ENCODE measurements at places on chromosomes 13 and 19.

GRCh38 chr13:64052521-64052920 lies 2636.9 kb upstream of the PCDH20 start:
- no peak for DNase-seq

GRCh38 chr13:49615836-49616675 lies 12.3 kb upstream of the ARL11 start:
- DNase-seq: no peak

- no peak for DNase-seq
Observed at GRCh38 chr19:29655648-29656335, 9.5 kb upstream of the PLEKHF1 start.

DNA sequence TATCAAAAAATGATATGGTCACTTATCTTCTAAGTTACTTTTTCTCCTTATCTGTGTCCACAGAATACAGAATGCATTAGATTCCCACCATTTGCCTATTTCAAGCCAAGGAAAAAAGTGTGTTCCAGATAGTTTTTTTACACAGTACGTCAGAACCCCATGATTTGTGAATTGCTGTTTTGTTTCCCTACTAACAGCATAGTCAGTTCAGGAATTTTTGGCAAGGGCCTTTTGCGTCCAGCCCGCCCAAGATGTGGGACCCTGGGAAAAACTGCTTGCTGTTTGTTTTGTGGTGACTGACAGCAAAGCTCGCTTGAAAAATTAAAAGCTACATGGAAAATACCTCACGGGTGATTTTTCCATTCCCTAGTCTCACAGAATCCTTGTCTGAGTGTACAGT lies 20.4 kb upstream of the FAM216B start:
- DNase-seq: no peak

- no peak for DNase-seq
Observed at GRCh38 chr19:1884291-1884718, 991 bp downstream of the ABHD17A start.

DNA sequence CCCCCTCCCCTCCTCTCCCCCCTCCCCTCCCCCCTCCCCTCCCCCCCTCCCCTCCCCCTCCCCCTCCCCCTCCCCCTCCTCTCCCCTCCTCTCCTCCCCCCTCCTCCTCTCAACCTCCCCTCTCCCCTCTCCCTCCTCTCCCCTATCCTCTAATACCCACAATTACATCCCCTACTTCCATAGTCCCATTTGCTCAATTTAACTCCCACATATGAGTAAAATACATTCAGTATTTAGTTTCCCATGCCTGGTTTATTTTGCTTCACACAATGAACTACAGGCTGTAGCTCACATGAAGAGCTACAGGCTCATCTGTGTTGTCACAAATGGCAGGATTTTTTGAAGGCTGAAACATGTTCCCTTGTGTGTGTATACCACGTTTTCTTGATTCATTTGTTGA lies 6.9 kb downstream of the NLRP5 start:
- no peak for DNase-seq

- DNase-seq: no peak
Observed at GRCh38 chr19:13262450-13262849, 112.2 kb downstream of the IER2 start.

DNA sequence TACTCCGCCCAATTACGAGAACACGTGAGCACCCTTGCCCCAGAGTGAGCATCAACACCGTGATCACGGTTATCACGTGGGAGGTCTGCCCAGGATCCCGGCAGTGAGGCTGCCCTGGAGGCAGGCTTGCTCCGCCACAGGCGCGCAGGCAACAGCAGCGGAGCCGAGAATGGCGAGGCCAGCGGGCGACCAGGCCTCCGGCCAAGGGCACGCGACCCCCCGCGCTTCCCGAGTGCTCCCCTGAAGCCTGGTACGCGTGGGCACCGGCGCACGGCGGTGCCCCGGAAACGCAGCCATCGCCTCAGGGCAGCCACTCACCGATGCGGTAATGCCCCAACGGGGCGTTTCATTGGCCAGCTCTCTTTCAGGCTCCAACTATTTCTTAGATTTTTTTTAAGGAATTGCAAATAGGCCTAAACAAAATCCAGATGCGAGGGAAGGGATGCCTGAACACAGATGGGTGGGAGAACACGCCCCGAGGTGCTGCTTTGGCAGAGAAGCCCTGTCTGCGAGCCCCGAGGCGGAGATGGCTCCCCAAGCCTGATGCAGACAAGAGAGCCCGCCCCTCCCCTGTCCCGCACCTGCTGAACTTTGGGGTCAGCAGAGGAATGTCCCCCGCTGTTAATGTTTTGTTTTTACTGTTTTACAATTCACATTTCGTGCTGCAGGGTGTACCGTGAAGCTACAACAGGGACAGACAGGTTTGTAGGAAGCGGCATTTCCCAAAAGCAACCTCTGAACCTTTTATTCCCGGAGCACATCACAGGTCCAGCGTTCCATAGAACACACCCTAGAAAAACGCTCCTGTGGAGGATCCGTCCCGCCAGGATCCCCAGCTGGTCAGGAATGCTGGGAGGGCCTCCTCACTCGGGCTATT lies 132.7 kb downstream of the ZDHHC20 start:
- no peak for DNase-seq

DNA sequence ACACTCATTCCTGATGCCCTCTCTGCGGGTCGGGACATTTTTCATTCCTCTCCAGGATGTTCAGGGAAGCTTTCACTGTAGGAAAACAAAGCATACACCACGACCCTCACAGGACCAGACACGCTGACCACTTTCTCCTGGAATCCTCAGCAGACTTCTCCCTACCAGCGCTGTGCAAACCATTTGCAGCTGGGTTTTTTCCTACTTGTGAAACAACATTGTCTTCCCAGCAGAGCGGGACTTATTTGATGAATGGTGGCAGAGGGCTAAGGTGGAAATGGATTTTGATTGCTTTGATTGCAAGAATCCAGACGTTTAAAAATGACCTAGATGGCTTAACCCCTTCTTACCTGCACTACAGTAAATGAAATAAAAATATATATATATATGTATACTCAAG lies 265.9 kb downstream of the TBC1D4 start:
- no peak for DNase-seq

DNA sequence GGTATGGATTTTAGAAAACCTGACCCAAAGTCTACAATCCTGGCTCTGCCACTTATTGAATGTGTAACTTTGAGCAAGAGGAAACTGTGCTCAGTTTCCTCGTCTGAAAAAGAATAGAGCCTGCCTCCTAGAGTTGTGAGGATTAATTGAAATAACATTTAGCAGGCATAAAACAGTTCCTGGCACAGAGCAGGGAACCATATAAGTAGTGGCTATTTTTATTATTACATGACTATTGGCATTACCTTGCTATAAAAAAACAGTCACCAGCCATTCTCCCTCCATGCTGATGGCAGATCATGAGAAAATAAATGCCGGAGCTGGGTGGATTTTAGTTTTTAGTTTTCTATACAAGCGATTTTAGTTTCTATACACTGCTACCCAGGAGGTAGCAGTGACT lies 5.8 kb downstream of the DOCK9 start:
- no peak for DNase-seq

GRCh38 chr13:79870123-79870522 lies 389.2 kb downstream of the NDFIP2 start:
- no peak for DNase-seq

- DNase-seq: no peak
Observed at GRCh38 chr13:104773775-104774174, 1707.6 kb upstream of the SLC10A2 start.

DNA sequence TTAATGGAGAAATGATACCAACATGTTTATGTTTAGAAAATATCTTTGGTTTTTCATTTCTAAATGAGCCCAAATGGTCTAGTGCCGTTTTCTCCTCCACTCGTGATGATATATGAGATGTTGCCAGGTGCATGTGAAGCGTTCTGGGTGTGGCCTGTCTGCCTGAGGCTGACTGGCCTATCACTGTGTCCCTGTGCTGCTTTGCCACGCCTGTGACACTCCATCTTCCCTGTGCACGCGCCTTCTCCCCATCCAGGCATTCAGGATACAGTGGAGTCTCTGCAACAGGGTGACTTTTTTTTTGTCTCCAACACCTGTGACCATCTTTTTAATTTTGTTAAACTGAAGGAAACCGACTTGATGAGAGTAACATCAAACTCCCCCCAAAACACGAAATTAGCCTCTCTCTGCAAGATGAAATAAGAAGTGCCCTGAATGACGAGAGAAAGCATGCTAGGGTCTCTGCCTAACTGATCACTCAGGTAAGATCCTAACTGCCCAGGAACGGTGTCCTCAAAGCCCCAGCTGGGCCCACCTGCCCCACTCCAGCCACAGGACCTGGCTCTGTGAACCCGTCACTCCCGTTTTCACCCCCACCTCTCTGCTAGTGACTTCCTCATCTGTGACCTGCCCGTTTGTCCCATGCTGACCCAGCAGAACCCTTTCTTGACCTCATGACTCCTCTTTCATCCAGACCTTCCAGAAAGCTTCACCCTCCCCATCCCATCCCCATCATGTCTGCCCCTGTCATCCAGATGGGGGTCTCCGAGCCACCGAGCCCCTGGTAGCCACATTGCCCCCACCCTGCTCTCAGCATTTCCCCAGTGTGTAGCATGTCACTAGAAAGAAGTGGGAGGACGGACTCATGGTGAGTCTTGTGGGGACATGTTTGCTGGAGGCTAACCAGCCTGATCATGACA lies 33.2 kb upstream of the TFDP1 start:
- peak; percentile 36 for DNase-seq

DNA sequence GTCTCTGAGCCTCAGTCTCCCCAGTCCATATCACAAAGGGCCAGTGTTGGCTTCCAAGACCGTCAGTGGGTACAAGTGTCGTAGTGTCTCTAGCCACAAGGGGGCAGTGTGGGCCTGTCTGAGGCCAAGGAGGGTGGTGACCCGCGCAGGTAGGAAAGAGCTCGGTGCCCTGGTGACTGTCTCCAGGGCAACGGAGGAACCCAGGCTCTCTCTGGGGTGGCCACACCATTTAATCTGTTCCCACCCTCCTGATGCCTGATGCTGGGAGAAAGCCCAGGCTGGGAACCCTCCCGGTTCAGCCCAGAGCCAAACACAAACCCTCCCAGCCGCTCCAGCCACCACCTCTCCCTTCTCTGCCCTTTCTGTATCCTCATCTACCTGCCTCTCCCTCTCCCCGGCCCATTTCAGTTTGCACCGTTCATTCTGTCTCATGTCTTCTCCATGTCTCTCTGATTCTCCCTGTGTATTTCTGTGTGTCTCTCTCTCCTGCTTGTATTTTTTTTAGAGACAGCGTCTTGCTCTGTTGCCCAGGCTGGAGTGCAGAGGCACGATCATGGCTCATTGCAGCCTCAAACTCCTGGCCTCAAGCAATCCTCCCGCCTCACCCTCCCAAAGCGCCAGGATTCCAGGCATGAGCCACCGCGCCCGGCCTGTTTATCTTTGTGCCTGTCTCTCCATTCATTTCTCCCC lies 17.5 kb upstream of the MEIS3 start:
- DNase-seq: no peak
